ENCODE measurements at places on chromosomes 5 and 9.

GRCh38 chr9:133470427-133470924, 8.4 kb downstream of the SLC2A6 start:
- DNase-seq: no peak

DNA sequence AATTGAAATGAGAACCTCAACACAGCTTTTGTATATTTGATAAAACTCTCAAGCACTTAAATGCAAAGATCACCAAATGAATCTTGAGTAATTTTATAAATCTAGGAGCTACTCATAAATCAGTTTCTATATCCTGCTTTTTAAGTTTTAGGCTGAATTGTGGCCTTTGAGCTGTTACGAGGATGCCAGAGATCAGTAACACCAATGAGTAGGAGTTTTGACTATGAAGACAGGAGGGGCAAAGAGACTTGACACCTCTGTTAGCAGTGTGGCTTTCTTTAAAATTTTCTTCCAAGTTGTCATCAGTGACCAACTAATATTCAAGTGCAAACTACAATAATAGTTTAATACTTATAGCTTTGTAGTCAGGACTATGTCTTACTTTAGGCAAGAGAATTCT, 12.6 kb downstream of the PPIP5K2 start:
- no peak for DNase-seq

DNA sequence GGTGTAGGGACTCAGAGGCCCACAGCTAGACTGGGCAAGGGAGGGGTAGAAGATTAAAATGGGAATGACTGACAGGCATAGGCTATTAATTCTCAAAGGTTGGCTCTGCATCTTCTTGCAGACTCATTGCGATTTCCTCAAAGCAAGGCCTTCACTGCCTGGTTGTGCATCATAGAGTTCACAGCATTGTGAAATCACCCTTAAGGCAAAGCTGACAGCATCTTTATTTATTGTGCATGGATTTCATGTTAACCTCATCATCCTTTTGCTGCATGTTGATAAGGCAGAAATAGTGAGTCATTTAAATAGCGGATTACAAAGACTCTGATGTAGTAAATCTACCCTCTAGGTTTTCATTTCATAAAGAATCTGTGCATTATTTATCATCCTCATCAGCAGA, 13.6 kb upstream of the PALM2AKAP2 start:
- no peak for DNase-seq

- DNase-seq: no peak
Observed at GRCh38 chr5:93371893-93372292, 209.1 kb downstream of the NR2F1-AS1 start.

DNA sequence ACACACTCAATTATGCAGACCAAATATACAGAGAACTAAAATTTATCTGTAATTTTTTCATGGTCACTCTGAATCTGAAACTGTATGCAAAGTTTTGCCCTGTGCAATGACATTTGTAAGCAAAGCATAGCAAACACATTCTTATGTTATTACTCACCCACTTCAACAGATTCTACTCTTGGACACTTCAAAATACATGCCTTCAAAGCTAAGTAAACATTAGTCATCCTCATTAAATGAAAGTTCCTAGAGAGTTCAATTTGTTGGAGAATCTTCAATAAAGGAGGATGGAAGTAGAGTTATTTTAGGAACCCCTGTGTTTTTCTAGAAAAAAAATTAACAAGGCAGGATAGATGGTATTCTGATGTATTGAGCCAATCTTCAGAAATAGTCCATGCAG, 639.7 kb upstream of the C9orf72 start:
- DNase-seq: no peak

DNA sequence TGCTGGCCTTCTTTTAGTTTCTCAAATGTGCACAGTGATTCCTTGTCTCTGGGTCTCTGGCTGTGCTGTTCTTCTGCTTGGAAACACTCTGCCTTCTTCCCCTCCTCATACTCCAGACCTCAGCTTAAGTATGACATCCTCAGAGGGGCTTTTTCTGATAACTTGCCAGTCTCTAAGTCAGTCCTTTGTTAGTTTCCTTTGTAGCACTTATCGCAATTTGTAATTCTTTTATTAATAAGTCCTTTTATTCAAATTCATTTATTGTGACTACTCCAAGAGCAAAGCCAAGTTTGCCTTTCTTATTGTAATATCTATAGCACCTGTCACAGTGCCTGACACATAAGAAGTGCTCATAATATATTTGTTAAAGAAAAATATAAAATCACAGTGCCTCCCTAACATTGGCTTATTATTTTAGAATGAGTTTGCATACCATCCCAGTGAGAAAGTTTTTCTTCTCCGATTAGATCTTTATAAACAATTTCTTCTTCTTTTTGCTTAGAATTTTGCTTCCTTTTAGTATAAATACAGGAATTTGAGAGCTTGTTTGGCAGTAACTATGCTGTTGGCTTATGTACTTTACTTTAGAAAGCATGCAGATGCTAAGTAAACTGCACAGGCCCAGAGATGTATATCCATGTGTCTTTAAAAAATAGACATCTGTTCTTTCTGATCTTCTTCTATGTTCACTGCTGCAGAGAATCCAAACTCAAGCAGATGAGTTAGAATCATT, 198.0 kb downstream of the GAS1 start:
- DNase-seq: no peak

GRCh38 chr9:99054581-99054980, 50.3 kb upstream of the TGFBR1 start:
- DNase-seq: no peak

DNA sequence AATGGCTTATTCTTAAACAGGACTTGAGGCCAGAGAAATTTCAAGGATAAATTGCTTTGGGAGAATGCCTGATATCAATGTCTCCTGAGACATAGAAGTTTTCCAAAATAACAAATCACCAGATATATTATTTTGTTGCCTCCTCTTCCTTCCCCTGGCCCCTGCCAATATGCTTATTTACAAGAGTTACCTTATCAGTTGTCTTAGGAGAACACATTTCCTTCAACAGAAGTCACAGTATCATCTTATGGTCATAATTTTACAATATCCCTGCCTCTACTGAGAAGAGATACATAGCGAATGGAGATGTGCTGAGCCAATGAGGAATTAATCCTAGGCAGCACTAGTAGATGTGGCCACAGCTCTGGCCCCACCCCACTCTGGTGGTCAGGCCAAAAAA, 43.1 kb downstream of the TMEM252 start:
- DNase-seq: no peak

DNA sequence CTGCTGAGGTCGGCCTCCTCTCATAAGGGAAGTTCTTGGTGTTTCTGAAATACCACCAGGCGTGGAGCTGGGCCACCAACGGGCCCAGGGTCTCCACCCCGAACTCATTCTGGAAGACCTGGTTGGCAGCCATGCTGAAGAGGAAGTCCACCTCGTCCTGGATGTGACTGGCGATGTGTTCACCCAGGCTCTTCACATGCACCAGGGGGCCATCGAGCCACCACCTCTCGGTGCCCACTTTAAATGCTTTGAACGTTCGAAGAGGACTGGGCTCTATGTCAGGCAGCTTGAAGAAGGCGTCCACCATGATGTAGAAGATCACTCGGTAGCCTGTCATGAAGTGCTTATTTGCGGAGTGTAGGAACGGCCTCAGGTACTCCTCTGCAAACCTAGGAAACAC, 15.1 kb downstream of the GLT6D1 start:
- no peak for DNase-seq

DNA sequence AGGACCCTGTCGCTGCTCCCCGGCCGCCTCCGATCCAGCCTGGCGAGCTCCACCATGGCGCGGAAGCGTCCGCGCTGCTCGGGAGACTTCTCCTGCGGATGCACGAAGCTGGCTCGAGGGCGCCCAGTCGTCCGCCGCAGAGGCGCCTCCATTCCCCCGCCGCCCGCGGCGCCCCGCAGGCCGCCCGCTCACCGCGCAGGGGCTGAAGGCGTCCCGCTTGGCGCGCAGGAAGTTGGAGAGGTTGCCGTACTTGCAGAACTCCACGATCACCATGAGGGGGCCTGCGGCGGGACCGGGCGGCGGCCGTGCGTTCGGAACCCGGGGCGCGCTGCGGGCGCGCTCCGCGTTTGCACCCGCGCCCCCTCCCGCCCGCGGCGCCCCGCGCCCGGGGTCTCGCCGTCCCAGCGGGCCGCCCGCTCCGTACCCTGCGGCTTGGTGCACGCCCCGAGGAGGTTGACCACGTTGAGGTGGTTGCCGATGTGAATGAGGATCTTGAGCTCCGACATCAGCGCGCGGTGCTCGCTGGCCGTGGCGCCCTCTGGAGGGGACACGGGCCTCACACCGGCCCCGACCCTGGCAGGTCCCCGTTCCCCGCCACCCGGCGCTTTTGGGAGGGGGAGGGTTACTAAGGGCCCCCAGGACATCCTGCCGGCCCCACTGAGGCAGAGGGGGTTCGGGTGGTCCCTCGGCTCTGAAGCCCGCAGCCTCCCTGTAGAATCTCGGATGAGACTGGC, 27.7 kb upstream of the SCGB3A1 start:
- DNase-seq: no peak

- no peak for DNase-seq
Observed at GRCh38 chr9:86695910-86696424, 251.3 kb downstream of the GAS1 start.

DNA sequence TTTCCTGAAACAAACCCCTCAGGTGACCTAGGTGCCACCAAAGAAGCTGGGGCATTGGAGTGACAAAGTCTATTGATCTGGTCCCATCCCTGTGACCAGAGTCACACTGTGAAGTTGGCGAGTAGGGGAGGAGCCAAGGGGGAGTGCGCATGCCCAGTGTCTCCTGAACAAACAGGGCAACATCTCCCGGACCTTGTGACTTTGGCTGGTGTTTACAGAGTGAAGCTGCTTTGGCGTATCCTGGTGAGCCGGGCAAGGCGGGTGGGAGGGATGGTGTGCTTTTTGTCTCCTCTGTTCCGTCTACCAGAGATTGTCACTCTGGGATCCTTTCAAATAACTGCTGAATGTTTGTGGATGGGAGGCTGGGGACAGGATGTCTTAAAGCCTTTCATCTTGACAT, 204.5 kb downstream of the HSPA4 start:
- no peak for DNase-seq

GRCh38 chr5:5037674-5038073, 102.5 kb upstream of the ADAMTS16 start:
- no peak for DNase-seq

- DNase-seq: no peak
Observed at GRCh38 chr5:44885903-44886302, 77.2 kb downstream of the MRPS30 start.

DNA sequence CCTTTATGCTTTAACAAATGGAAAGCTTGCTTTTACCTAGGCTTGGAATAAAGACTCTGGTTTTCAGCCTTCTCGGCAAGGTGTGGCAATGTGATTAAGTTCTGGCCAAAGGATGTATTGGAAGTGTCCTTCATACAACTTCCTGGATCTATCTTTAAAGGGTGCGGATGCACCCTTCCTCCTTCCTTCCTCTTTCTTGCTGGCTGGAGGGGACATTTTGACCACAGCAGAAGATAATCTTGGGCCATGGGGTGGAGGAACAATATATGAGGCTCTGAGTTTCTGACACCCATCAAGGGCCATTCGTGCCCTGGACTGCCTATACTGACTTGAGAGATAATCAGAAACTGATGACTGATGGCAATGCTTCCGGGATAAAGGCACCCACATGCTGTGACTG, 145.7 kb downstream of the ACER2 start:
- no peak for DNase-seq

DNA sequence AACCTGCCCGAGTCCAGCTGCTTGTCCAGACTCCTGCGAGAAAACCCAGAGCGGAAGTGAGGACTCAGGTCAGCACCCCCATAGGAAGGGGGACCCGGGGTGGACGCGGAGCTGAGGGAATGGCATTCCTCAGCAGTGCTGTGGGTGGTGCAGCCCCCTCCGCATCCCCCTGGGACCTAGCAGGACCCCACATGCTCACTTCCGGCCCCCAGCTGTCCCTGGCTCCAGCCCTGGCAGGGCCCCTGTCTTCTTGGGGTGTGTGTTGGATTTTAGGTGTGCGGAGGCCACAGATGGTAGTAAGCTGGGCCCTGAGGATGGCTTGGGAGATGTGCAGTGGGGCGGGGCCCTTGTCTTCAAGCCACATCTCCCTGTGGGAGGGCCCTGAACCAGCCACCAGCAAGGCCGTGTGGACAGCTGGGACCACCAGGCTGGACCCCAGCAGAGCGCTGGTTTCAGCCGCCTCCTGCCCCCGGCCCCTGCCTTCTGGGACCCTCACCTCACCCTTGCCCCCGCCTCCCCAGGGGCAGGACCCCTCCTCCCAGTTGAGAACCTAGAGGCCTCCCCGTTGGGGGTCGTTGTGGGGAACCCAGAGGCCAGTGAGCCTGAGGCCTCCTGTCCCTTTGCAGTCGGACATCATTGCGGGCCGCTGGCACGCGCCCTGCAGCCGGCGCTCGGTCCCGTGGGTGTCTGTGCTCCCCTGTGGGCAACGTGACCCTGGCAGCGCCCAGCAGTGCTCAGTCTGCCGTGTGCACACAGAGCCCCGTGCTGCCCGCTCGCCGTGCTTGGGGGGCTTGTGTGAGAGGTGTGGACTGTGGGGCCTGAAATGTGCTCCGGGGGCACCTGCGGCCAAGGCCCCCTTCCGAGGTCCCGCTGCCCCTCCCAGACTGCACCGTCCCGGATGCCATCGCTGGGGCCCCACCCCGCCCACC, 10.8 kb upstream of the SLC9A3 start:
- DNase-seq: no peak

- no peak for DNase-seq
Observed at GRCh38 chr9:117929868-117930267, 225.7 kb downstream of the TLR4 start.

DNA sequence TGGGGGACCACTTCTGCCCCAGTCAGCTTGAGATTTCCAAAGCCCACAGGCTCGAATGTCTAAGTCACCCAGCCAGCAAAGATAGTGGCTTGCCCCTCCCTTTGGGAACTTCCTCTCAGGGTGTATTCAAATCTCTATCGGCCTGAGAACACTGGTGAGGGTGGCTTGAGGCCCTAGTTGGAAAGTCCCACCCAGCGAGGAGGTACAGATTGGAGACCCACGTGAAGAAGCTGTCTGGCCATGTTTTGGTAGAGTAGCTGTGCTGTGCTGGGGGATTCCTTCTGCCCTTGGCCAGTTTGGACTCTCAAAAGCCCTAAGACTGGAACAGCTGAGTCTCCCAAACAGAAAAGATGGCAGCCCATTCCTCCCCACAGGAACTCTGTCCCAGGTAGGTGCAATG, 172.7 kb upstream of the RIOK2 start:
- no peak for DNase-seq
